ENCODE measurements at places on chromosomes 16 and 17.

GRCh38 chr17:77443748-77444260 lies 303.0 kb downstream of the SEC14L1 start:
- no peak for DNase-seq

- no peak for DNase-seq
Measured at GRCh38 chr16:75616521-75617010, 6.5 kb downstream of the ADAT1 start.

DNA sequence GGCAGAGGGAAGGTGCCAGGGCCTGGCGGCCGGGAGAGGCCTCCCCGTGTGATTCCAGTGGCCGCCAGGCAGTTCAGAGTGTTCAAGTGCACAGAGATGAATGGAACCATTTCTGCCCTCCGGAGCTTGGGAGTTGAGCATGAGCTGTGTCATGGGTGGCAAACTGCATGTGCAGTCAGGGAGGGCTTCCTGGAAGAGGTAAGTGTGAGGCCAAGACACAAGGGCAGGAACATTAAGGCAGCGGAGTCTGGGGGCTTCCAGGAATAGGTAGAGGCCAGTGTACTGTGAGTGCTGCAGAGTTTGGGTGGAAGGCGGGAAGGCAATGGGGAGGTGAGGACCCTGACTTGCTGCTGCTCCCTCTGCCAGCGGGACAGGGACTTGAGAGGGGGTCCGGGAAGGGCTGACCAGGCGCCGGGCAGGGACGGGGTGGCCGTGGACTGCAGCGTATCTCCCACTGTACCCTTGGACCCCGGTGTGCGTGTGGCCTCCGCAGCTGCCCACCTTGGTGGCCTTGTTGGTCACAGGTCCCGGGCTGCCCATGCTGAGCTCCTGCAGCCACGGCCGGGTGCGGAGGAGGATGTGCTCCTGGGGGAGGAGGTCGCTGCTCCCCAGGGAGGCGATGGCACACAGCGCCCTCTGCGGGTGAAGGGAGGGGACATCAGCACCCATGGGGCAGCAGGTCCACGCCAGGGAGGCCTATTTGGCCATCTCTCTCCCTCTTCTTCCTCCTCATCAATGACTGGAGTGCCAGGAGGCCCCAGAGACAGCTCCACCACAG lies 7.5 kb upstream of the CEP131 start:
- no peak for DNase-seq

- no peak for DNase-seq
Measured at GRCh38 chr17:2542456-2542855, 30.8 kb upstream of the METTL16 start.

GRCh38 chr17:76075364-76076145 lies 974 bp downstream of the GALR2 start:
- no peak for DNase-seq

Measured in stimulated activated naive CD4-positive, alpha-beta T cell (primary cell).